GOT3 (cell line): ENCODE measurements at places on chromosomes 13 and 19.

GRCh38 chr13:87712012-87712411, 40.8 kb downstream of the SLITRK5 start:
- no peak for DNase-seq

DNA sequence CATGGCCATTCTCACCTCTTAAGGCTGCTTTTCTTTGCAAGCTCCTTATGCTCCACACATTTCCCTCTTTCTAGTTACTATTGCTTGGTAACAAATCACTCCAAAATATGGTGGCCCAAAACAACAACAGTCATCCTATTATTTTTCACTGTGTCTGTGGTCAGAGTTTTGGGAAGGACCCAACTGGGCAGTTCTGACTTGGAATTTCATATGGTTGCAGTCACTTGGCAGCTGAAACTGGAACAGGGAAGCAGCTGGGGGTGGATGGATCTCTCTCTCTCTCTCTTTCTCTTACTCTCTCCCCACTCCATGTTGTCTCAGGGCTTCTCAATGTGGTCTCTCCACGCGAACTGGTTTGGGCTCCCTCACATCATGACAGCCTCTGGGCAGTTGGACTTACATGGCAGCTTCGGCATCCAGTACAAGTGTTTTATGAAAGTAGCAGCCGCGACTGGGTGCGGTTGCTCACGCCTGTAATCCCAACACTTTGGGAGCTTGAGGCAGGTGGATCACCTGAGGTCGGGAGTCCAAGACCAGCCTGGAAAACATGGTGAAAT, 39.6 kb downstream of the NUMBL start:
- DNase-seq = no peak

DNA sequence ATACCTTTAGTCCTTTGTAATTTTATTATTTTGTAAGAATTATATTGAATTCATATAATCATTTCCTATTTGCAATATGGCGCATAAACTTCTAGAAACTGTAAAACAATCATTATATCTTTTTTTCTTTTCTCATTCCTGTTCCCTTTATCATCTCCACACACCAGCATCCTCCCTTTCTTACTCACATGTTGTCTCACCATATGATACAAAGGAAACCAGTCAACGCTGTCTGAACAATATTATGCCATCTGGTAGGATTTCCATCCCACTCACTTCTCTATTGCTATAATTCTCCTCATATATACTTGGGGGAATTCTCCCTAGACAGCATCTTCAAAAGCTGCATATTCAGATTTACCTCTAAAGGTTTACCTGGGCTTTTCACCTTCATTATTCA, 389.8 kb downstream of the NDFIP2 start:
- no peak for DNase-seq

DNA sequence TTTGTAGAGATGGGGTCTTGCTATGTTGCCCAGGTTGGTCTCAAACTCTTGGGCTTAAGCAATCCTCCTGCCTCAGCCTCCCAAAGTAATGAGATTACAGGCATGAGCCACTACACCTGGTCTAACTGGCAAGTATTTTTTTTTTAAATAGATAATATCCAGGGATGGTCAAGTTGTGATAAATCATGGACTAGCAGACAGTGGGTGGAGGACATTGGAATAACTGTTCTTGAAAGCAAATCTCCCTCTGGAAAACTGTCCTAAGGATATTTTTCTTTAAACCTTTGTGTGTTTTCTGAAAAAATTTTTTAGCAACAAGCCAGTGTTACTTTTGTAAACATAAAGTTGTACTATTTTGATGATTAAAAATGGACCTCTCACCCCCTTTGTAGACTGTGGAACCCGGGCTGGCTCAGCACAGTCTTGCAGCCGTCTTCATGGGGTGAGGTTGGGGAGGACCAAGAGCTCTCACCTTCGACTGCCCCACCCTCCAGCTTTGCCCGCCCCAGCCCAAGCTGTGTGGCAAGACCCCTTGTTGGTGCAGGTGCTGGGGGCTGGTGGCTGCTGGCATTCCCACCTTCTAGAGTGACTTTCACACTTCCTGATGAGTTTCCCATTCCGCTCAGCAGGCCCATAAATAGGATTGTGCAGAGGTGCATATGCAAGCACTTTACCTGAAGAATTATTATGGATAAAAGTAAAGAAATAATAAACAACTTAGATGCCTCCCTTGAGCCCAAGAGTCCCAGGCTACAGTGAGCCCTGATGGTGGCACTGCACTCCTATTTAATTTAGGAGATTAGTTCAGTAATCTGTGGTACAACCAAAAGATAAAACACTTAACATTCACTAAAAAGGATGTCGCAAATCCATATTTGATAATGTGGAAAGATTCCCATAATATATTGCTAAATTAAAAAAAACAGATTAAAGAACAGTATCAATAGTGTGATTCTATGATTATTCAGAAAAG, 107.3 kb downstream of the GADD45B start:
- DNase-seq = no peak

GRCh38 chr13:98272549-98272948, 95.5 kb upstream of the RNF113B start:
- no peak for DNase-seq

GRCh38 chr19:15897026-15897737, 692 bp downstream of the CYP4F2 start:
- no peak for DNase-seq

DNA sequence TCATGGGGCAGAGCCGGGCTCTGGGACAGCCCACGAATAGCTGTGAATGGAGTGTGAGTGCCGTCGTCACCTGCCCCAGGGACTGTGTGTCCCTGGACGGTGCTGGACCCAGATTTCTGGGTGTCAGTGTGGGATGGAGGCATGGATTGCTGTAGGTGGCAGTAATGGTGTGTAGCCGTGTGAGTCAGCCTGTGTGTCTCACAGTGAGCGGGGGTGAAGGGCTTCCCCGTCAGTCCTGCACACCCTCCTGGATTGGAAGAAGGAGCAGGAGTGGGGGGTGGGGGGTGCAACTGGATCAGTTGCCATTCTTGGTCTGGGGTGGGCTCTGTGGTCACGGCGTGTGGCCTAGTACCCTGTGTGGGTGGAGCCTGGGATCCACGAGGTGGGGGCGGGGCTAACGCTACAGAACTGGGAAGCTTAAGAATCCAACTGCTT, 6.5 kb upstream of the LTBP4 start:
- no peak for DNase-seq

GRCh38 chr19:48530066-48530720, 18.6 kb upstream of the LMTK3 start:
- DNase-seq = no peak

DNA sequence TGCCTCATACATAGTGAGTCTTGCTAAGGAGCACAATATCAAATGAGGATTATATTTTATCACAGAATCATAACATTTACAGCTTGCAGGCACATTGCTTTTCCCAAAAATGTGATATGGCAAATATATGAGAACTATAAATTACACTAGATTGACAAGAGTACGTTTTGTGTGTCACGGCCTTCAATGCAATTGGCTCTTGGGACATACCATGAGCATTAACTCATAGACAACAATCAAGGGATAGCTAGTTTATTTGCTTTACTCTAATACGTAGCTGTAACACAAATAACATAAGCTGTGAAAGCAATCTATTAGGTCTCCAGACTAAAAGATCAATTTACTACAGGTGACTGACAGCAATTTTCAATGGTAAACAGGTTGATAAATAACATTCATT, 17.8 kb downstream of the LHFPL6 start:
- DNase-seq = no peak

- no peak for DNase-seq
Measured at GRCh38 chr13:78020861-78021260, 102.2 kb upstream of the EDNRB start.

DNA sequence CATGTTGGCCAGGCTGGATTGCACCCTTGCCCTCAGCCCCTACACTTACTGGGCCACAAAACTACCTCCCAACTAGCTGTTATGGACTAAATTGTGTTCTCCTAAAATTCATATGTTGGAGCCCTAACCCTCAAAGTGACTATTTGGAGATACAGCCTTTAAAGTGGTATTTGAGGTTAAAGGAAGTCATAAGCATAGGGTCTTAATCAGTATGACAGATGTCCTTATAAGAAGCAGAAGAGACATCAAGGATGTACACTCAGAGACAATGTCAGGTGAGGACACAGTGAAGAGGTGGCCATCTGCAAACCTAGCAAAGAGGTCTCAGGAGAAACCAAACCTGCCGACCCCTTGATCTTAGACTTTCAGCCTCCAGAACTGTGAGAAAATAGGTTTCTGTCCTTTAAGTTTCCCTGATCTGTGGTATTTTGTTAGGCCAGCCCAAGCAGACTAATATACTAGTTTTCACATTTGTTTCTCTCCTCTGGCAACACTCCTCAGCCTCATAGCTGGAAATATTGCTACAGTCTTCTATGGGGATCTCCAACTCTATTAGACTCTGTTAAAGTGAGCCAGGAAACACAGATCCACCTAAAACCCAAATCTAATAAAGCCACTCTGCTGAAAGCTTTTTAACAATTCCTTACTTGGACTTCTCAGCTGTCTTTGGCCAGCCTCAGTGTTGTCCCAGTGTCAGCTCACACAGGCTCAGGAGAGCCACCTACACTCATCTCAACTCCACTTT, 256.5 kb downstream of the TBC1D4 start:
- DNase-seq = no peak

GRCh38 chr19:49564616-49565045, 15.7 kb downstream of the NOSIP start:
- no peak for DNase-seq

DNA sequence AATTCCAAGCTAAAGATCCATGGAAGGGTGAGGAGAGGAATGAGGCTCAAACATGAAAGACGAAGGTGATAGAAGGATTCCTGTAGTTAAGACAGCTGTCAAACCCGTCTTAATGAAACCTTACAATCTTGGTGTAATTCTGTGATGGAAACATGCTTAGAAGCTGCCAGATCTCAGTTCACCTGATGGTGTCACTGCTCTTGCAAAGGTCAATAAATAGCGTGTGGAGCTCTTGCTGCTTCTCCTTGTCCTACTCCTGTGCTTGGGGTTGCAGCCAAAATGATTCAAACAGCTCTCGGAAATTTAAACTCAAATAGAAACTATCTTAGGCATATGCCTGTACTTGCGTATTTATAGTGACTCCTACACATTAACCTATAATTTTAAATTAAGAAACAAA, 1705.0 kb downstream of the OLFM4 start:
- no peak for DNase-seq

DNA sequence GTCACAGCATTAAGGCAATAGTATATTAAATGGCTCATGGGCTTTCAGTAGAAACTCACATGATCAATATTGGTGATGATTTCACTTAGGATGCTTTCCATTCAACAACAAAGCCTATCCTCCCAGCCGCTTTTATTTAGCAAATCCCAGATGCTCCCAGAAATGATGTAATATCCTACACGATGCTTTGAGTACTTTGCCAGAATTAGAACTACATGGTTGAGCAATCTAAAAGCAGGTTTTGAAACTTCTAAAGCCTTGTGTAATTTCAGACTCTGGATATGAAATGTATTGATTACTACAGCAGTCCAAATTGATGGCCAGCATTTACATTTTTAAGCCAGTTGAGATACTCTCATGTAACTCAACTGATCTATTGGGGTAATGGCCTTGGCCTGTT, 13.6 kb downstream of the DLEU7 start:
- DNase-seq = no peak

GRCh38 chr13:113637262-113638160, 20.5 kb downstream of the ATP4B start:
- DNase-seq = no peak

- DNase-seq = no peak
Measured at GRCh38 chr19:49920624-49921363, 8.2 kb upstream of the ATF5 start.

GRCh38 chr19:41205995-41206394, 13.0 kb downstream of the CYP2S1 start:
- DNase-seq = no peak

DNA sequence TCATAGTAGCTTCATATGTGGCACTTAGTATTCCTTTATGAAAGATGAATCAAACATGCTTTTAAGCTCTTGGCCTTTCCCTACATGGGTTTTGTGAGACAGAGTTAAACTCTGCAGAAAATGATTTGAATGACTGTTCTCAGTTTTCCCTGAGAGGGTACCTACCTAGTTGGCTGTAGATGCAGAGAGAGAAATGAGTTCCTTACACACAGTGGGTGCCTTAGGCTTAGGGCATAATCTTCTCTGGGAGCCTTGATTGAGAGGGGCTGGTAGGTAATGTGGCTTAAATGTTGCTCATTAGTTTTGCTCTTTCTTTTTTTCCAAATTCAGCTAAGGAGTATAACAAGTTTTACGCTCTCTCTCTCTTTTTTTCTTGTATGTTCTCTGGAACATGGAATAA, 3.0 kb downstream of the URI1 start:
- no peak for DNase-seq

GRCh38 chr19:10266706-10267105, 4.2 kb upstream of the ICAM1 start:
- DNase-seq = no peak

GRCh38 chr19:21581646-21582240, 76.3 kb downstream of the ZNF429 start:
- DNase-seq = no peak

DNA sequence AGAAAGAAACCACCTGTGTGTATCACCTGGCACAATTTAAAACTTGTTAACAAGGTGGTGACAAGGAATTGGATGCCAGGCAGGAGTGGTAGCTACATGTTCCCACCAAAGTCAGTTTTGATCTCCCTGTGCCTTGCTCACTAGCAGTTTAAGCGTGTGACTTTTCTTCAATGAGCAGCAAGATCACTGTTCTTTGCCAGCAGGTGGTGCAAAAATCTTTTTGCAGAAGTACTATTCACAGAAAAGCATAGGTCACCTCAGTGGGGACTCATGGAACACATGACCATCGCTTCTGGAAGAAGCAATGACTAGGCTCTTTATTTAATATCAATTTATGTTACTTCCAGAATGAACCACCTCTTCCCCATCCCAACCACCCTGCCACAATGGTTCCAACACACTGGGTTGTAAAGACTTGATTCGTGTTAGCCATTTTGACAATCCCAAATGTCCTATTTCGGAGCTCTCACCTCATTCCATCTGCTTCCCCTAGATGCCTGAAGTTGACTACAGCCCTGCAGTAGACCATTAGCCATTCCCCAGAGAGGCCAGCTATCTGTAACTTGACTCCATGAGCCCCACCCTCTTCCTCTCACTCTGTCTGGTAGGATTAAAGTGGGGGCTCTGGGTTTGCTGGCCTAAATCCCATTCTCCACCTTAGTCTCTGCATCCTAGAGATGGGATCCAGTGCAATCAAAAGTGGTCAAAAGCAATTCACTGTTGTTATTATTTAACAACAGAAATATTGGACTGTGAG, 59.1 kb upstream of the TNFRSF19 start:
- no peak for DNase-seq

DNA sequence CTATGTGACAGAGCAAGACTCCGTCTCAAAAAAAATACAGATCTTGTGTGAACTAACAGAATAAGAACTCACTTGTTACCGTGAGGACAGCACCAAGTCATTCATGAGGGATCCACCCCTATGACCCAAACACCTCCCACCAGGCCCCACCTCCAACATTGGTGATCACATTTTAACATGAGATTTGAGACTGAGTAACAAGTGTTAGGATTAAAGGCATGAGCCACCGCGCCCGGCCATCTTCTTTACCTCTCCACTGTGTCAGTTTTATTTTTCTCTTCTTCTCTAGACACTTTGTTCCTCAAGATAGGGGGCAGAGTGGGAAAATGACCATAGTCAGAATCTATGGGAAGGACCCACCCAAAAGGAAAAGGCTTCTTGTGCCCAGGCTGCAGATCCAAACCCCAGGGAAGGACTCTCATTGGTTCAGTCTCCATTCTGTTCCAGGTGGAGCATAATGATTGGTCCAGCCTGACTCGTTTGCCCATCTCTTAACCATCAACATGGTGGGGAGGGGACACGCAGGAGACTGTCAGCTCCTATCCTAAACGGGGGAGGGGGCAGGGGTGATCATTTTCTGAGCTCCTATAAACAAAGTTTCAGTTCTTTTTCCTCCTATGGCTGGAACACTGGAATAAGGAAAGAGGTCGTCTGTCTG, 1.3 kb upstream of the CALM3 start:
- DNase-seq = no peak
